NB4 (cell line): ENCODE measurements at places on chromosomes 7 and 10.

GRCh38 chr10:4022473-4022872 is 237.5 kb upstream of the KLF6 start:
- DNase-seq, result no peak

DNA sequence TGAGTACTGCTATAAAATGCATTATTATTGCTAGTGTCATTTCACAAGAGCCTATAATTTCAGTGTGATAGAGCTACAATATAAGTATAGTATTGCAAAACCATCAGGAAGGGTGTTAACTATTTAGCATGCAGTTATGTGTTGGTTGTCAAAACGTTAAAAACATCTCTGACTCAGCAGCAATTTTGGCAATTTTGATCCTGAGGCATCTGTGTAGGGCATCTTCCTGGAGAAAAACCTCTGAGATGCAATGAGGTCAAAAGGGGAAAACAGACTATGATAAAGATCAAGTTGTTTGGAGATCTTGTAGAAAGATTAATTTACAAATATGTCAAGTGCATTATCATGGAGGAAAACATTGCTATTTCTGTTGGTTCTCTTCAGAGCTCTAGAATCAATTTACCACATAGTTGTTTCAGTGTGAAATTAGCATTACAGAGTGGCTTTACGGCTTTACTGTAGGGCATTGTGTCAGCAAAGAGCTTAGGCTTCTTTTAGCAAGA is 5.3 kb downstream of the CFTR start:
- no peak for DNase-seq

- no peak for DNase-seq
Observed at GRCh38 chr10:44955413-44956070, 4.1 kb upstream of the RASSF4 start.

GRCh38 chr10:33967606-33968120 is 633.2 kb upstream of the NRP1 start:
- no peak for DNase-seq

- peak; percentile 82 for DNase-seq
Observed at GRCh38 chr10:21278491-21279216, 246.8 kb downstream of the SKIDA1 start.

GRCh38 chr10:80201608-80202141 is 3.7 kb downstream of the ANXA11 start:
- DNase-seq, result no peak

DNA sequence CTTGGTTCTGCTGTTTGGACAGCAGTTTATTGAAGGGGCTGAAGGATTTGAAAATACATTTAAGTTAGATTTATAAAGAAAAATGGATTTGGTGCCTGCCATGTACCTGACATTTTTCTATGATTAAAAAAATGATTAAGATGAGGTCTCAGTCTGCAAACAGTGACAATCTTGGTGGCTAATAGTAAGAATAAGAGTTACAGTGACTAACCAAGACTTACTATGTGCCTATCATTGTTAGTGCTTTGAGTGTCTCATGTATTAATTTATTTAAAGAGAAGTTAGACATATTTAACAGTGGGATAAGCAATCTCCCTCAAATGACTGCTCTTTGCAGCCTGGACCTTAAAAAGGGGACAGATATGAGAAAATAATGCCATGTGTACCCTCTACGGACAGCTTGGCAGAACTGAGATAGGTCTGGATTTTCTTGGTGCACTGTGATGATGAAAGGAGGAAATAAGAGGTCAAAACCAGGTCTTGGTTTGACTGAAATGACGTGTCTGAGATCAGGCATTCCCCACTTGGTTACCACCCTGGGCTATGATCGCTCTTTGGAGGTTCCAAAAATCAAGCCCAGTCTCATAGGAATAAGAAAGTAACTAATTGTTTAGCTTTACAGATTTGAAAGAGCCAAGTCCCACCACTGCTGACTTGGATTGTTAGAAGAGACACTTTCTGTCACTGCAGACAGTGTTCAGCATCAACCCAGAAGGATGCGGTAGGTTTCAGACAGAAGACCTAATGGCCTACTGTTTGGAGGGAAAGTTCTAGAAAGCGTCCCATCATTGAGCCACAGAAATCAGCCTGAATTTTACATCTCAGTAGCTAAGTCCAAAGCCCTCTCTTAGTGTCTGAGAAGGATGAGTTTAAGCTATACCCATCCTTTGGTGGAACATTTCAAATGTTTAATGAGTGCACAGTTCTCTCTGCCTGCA is 2.1 kb downstream of the CASP7 start:
- DNase-seq, result no peak

GRCh38 chr10:117635826-117636225 is 93.3 kb downstream of the EMX2 start:
- no peak for DNase-seq

GRCh38 chr10:33410096-33410859 is 75.8 kb upstream of the NRP1 start:
- no peak for DNase-seq

DNA sequence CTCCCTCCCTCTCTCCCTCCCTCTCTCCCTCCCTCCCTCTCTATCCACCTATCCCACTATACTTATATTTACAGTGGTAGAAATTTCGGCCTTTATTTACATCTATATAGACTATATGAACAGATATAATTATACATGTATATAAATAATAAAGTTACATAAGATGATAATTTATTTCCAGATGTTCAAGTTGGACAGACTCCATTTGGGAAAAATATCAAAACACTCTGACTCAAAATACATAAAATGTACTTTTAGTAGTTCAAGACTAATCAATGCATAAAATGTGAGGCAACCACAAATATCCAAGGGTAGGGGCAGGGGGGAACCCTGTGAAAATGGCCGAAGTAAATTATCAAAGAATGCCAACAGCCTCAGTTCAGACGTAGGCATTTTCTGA is 203.0 kb downstream of the FANK1 start:
- no peak for DNase-seq

GRCh38 chr7:35035511-35035961 is 1.7 kb downstream of the DPY19L1 start:
- DNase-seq, result peak; percentile 16

GRCh38 chr7:21352540-21353387 is 75.1 kb upstream of the SP4 start:
- peak; percentile 87 for DNase-seq

DNA sequence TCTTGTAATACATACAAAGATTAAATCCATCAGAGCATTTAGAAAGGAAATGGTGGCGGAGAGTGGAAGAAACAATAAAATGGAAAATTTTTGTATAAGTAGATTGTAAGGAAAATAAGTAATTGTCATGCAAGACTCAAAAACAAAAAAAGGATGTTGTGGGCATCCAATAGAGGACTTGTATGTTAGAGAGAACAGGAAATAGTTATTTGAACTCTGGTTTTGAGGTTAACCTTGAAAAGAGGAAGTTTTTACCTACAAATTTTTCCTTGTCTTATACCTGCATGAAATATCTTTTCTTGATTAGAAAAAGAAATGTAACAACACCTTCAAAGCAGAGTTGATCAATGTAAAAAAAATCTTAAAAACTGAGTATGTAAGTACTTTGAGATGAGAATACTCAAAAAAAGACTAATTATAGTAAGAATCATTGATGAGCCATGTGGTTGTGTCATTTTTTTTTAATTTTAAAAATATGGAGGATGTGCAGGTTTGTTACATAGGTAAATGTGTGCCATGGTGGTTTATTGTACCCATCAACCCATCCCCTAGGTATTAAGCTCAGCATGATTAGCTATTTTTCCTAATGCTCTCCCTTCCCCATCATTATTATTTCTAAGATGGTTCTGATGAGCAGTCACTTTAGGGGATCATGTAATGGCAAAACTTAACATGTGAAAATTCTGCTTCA is 11.9 kb downstream of the TMEM106B start:
- peak; percentile 78 for DNase-seq

DNA sequence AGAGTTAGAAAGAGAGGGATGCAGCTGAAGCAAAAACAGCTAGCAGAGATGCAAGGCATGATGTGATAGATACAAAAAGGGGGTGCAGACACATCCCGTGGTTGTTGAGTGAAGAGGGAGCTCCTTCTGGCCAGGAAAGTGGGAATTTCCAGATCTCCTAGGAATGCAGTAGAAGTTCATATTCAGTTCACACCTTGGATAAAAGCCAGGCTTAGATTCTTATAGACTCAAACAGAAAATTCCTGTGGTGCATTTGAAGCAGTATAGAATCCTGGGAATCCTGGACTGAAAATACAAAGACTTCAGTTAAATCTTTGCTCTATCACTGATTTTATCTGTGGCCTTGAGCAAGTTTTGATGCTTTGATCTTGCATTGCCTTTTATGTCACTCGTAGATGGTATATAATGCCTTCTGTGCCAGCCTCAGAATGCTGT is 33.9 kb downstream of the SGPL1 start:
- no peak for DNase-seq

GRCh38 chr7:19351341-19352304 is 206.4 kb upstream of the FERD3L start:
- DNase-seq, result no peak

DNA sequence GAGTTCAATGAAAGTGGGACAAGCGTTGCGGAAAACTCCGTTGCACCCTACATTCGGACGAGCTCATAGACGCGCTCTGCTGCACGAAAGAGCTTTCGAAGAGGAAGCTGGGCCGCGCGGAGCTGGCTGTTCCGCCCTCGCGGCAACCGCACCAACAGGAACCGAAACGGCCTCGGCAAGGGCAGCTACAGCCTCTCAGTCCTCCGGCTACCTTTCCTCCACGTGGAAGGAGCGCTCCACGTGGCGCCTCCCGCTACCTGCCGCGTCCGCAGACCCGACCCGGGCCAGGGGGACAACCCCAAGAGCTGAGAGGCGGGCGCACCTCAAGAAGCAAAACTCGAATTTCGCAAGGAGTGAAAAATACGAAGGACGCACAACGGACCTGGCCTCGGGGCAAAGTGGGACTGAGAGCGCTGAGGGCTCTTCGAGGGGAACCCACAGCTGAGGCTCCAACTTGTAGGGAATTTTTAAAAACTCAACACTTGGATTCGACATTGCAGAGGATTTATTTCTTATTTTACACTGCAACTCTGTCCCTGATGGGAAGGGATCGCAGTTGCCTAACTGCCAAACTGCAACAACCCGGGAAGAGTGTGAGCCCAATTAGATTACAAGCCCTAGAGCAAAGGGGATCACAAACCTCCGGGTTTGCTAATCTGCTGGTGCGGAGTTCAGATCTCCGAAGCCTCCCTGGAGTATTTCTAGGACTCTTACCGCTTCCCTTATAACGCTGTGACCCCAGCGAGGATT is 1.4 kb downstream of the HPSE2 start:
- peak; percentile 91 for DNase-seq

DNA sequence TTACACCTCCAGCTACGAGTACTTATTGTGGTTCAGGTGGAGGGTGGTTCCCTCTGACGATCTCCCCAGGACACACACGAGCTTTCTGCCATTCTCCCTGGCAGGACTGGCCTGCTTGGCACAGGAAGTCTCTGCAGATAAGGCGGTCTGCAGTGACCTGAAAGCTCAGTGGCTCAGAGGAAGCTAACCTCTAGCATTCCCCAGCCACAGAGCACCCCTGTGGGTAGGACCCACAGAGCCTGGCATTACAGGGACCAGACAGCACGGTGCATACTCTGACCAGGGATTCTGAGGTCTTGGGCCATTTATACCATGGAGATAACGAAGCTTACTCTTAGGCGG is 1.9 kb upstream of the GPR146 start:
- DNase-seq, result peak; percentile 43

DNA sequence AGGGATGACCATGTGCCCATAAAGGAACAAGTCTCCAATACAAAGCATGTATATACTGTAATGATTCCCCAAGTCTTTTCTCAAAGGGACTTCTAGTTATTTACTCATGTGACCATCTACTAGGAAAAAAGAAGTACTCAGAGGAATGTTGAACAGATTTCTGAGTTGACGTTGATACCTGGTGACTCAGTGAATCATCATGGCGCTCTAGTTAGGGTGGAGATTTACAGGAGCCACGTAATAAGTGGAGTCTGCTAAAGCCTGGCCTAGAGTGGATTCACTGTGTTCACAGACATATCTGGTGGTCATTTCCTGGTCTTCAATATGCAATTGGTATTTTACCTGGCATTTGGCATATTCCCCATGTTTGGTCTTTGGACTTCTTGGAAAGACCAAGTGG is 302.2 kb upstream of the CACNA2D1 start:
- DNase-seq, result no peak

- DNase-seq, result no peak
Observed at GRCh38 chr10:132384618-132385388, 12.2 kb upstream of the PWWP2B start.

DNA sequence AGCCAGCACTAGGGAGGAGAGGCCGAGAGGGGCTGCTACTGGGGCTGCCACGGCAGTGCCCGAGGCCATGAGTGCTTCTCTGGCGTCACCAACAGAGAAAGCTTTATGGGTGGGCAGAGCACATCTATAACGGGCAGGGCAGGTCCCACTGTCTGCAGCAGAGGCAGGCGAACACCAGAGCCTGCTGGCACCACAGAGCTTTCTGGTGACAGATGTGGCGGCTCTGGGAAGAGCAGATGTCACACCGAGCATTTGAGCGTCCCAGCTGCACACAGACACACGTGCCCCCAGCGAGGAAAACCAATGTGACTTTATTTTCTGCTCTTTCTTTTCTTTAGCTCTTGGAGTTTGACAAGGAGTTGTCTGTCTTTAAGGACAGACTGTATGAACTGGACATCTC is 20.5 kb downstream of the NKX6-2 start:
- DNase-seq, result no peak

DNA sequence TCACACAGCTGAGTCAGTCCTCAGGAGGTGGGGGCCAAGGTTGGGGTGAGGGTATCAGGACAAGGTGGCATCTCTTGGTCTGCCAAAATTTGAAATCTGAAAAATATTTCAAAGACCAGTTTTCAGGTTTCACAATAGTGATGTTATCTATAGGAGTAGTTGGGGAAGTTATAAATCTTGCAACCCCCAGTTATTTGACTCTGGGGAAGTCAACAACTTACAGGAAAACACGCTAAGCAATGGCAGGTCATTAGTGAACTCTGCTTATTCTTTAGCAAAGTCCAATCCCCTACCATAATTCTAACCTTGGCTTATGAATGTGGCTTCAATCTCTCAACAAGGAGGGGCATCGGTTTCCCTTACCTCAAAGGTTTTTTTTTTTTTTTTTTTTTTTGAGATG is 94.9 kb downstream of the MARCHF5 start:
- peak; percentile 31 for DNase-seq

DNA sequence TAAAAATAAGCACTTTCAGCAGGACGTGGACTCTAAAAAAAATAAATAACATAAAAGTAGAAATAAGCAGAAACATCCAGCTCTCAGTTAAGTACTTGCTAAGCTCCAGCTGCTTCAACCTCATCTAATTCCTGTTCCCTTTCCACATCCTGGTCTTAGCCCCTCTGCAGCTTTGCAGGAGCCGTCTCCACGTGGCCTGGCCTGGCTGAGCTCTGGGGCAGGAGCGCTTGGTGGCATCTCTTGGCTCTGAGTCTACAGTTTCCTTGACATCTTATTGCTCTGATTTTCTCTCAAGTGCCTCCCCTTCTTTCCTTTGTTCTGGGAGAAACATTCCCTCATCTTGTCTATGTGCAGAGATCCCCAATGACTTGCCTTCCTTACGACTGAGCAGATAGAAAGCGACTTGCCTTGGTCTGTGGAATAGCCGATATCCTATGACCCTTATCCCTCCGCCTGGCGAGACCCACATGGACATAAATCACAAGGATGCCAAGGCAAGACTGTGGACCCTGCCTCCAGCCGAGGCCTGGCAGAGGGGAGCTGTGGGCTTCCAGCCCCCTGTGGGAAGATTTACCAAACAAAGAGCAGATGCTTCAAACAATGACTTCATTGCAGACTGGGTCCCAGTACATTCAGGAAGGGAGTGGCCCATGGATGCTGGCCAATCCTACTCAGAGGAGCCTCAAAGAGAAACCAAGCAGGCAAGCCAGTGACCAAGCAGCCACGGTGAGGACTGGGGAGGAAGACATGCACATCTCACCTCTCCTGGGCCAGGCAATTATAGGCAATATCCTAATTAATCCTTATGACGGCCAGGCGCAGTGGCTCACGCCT is 61.9 kb downstream of the SPOCK2 start:
- no peak for DNase-seq
